ENCODE measurements at places on chromosomes 12 and 14. TPM values are rescaled to one million over a fixed set of nuclear protein-coding genes. Genes with fewer than 3 reads are reported as not detected.

Gene ESYT1
- total RNA-seq: 221 TPM

Gene MANSC1
- 0.94 TPM for total RNA-seq

Gene KRT79
- total RNA-seq: not detected

DNA sequence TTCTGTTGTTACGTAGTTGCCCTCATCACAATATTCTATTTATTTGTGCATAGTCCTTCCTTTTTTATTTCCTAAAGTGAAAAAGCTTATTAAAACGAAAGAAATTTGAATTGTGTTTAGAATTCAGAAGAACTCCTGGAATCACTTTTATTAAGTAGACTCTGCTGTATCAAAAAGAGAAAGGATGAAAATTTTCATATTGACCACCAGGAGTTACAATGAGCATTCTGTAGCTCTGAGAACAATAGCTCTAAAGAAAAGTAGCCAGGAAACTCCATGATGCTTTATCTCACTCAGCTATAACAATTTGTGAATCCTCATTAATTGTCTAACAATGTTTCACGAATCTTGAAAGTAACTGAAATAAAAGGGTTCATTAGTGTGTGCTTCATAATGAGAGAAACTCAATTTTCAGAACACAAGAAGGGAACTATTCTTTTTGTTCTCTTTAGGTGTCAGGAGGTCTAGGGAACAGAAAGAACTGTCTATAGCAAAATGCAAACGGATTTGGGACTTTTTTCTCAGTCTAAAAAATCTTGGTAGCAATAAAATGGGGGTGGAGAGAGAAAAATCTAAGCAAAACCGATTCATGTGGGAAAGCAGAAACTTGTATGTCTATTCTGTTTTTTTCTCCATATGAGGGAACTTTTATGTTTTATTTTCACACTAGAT is 19.3 kb downstream of the ASCL1 start:
- DNase-seq: no peak

DNA sequence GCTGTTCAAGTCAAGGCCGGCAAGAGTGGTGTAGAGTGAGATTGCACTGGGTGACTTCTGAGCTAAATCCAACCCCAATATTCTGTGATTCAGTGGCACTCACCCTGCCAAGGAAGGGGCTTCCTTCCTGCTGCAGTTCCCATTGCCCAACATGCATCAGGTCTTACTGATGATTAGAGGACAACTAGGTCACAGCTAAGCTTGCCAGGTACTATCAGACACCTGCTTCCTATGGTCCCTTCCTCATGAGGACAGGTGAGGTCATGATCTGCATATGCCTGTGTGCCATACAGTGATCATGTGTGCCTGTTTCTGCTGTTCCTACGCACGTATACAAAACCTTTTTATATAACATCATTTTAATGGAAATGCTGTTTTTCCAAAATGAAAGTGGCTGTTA is 1.7 kb upstream of the CTDSP2 start:
- no peak for DNase-seq

GRCh38 chr14:63867933-63868921 is 15.4 kb downstream of the SYNE2 start:
- DNase-seq: peak; percentile 15

DNA sequence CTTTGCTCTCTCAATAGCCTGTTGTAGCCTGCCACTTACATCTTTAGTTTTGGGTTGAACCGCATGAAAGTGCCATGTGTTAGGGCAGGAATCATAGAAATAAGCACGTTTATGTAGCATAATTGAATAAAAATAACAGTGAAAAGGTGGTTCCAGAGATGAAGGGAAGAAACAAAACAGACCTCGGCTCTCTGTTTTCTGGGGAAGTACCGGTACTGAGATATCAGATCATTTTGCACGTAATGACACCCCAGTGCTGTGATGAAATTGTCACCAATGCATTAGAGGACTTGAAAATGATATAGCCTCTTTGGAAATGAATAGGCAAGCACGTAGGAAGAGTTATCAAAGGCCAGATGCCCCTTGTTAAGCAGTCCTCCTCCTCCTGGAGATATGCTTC is 42.5 kb upstream of the DLK1 start:
- no peak for DNase-seq

GRCh38 chr12:53048033-53048779 is 1.7 kb upstream of the TNS2 start:
- no peak for DNase-seq

DNA sequence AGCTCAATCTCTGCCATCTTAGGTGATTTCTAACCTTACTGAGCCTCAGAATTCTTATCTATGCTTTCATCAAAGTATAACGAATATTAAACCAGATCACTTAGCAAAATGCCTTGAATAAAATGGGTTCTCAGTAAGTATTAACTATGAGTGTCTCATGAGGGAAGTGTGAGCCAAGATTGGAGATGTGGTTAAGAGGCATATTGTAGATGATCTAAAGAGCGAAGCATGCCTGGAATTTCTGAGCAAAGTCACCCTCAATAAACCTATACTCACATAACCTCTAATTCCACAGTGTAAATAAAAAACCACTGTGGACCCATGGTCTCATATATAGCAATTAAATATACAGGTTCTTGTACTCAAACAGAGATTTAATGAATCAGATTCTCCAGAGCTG is 193.1 kb upstream of the FSCB start:
- DNase-seq: no peak

GRCh38 chr12:59077575-59078426 is 157.5 kb upstream of the LRIG3 start:
- DNase-seq: no peak

DNA sequence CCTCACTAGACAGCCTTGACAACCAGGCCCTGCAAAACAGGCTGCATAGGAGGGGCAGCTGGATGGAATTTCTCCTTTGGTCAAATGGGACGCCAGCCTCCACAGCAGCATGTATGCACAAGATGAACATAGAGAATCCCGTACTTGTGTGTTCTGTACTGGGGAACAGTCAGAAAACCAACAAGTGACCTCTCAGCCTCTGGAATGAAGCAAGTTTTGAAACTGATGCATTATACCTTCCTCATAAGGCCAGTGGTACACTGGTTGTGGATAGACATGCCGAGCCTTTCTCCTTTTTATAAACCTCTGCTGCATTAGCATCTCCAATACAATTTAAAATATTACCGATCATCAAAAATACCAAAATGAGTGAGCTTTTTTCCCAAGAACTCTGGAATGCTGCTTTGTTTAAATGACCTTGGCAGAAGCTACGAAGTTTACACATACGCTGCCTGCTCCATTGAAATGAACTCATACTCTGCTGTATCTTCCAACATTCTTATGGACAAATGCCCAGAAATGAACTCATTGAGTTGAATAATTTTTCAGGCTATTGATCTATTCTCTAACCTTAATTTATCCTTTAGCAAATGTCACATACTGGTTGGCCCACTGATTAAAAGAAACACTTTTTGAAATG is 47.6 kb upstream of the FERMT2 start:
- DNase-seq: no peak
